HFFc6 (cell line): ENCODE measurements at places on chromosomes 2 and 18.

GRCh38 chr2:160290598-160290997, 90.5 kb upstream of the ITGB6 start:
- no peak for DNase-seq

GRCh38 chr2:48530033-48530811, at the start of gene STON1:
Gene STON1 (plus strand): TSS chr2:48530154. CDS start chr2:48580634, 50,480 bp downstream.
- DNase-seq, result no peak

DNA sequence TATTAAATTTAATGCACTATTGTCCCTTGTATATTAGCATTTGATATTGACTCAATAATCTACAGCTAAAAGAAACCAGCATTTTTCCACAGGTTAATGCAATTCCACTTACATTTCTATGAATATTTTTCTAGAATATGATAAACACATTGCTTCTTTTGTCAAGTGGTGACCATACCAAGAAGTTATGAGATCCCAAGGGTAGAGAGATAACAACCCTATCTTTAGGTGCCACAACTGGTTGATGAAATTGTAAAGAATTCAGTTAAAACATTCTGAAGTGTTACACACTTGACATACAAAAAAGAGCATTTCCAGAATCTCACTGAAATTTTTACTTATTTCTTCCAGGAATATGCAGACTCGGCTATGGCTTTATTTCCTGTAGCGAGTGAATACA, 56.0 kb downstream of the ABCG8 start:
- DNase-seq, result no peak

DNA sequence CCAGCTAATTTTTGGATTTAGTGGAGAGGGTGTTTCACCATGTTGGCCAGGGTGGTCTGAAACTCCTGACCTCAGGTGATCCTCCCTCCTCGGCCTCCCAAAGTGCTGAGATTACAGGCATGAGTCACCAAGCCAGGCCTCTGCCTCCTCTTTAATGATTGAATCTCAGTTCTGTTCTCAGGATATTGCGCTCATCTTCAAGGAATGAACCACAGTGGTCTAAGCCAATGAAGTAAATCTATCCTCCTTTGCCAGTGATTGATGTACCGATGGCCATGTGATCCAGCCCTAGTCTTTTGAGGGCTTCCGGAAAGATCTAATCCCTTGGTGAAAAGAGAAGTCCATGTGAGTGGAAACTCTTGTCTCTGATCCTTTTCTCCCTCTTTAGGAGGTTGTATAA, 48.6 kb downstream of the POLE4 start:
- no peak for DNase-seq

DNA sequence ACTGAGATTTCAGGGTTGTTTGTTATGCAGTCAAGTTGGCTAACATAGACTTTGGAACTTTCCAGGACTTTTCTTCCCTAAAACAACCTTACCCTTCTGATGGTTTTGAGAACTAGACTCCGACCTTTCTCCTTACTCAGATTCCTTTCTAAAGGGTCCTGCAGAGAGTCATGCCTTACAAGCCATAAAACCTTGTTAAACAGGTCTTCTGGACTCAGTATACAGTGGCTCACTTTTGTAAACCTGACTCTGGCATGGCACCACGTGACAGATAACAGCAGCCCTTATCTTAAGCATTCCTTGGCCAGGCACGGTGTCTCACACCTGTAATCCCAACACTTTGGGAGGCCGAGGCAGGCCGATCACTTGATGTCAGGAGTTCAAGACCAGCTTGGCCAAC, 253.2 kb upstream of the RAB6C start:
- DNase-seq, result no peak

- peak; percentile 77 for DNase-seq
Observed at GRCh38 chr2:9699139-9700108, 68.6 kb upstream of the YWHAQ start.

DNA sequence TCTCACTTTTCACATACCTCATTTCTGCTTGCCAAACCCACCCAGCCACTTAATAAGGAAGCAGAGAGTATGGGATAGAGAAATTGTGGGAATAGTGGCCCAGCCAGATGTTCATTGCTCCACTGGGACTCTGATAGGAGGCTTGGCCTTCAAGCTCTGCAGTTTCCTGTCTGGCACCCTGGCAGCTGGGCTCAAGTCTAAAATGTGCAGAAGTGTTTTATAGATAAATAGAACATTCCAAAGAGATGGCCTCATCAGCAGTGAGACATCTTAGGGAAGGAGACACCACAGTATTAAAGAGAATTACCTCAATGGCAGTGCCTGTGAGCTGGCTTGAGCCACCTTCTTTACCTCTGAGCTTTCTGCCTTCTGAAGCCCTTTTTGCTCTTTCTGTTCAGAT, 24.7 kb downstream of the COPS7B start:
- peak; percentile 71 for DNase-seq

- no peak for DNase-seq
Observed at GRCh38 chr18:62435435-62436031, 87.3 kb upstream of the ZCCHC2 start.

DNA sequence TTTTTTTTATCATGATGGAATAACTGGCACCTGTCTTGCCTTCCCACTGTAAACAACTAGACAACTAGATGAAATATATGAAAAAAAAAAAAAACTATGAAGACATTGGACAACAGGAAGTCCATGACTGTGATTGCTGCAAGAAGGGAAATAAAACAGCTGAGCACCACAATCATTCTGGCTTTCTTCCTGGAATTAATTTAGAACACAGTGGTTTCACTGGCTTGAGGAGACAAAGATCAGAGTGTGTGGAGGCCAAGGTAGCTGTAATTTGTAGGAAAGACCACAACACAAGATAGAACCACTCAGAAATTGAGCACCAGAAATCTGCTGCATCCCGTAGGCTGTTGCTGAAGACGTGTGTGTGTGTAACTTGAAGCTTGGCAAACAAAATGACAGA, 121.1 kb upstream of the PID1 start:
- DNase-seq, result no peak

GRCh38 chr2:128610496-128610895, 291.8 kb upstream of the HS6ST1 start:
- DNase-seq, result no peak

- no peak for DNase-seq
Observed at GRCh38 chr2:216594081-216594480, 39.1 kb upstream of the IGFBP2 start.

DNA sequence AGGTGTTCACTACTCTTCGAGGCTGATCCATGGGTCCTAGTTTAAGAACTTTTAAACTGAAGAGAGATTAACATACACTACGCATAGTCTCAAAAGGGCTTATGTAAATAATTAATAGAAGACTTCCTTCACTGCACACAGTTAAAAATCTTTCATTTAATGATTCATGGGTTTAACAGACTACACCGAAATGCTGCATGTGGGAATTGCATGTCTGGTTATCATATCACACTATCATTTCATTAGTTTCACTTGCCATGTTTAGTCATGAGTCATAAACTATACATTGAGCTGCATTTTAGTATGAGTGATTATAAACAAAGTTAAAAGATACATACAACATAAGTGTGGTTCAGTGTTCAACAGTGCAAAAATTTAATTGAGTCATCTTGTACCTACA, 31.2 kb downstream of the GLS start:
- no peak for DNase-seq

DNA sequence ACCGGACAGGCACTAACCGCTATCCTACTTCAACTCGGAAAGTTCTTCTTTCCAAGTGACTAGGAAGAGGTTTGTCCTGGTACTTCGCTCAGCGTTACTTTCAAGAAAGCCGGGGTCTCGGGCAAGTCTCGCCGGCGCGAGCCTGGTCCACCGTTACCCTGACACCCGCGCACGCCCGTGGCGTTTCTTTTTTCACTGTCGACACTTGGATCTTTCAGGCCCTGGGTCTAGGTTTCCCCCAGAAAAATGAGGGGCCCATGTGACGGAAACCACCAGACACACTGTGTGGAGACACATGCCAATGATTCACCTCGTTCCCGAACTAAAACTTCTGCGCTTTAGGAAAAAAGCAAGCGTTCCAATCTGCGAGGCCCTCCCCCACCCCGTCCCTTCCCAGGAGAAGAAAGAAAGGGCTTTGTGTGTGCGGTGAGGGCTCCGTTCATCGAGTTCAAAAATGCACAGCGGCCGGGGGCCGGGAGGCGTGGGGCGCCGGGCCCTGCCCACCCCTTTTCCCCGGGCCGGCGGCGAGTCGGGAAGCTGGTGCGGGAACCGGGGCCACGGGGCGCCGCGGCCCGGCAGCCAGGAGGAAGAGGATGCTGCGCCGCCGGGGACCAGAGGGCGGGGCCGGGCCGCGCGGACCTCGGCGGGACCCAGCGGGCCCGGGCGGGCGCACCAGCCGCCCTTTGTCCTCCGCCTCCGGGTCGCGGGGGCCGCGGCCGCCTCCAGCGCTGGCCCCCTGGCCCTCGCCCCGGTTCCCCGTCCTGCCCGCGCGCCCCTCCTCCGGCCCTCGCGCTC, 2.6 kb downstream of the ZNF521 start:
- DNase-seq, result peak; percentile 39

DNA sequence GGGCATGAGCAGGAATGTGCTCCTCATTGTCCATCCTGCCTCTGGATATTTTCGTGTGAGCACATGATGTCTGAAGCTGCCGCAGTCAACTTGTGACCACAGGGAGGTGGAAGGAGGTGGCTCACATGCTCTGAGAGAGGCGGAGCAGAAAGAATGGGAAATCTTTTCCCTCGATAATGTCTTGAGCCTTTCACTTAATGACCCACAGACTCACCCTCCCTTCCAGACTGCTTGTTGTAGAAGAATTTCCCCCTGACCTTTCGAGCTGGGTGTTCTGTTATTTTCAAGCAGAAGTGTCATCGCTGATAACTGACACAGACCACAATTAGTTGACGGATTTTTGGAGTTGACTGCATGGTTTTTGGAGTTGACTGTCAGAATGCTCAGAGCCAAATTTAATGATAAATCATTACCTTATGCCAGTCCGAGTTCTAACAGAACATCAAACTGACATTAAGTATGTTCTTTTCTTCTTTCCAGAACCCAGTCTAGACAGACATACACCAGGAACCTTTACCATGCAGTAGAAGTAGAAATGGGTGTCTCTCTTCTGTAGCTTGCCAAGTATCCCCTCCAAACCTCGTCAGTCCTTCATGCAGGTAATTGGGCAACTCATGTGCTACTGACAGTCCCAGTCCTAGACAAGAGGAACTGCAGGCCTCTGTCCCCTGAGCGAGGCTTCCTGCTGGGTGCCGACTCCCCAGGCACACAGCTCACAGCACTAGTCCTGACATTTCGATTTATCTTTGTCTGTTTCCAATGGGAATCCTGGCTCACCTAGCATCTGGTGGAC, 29.4 kb upstream of the RTTN start:
- DNase-seq, result no peak

- DNase-seq, result no peak
Observed at GRCh38 chr18:59884351-59884750, 15.4 kb upstream of the PMAIP1 start.

GRCh38 chr18:13566941-13567746, 159.2 kb downstream of the FAM210A start:
- no peak for DNase-seq

DNA sequence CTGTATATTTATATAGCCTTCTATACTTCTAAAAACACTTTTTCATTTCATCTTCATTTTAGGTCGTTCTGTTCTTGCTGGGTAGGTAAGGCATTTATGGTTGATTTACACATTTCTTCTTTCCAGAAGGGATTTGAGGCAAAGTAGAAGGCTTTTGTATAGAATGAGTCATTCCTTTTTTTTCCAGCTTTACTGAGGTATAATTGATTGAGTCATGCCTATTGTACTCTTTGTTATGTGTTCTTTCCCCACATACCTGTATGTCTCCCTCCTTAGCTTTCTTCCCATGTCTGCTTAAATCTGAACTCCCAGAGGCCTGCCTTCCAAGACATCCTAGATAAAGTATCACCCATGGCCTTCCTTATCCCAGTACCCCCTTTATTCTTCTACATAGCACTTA, 4.8 kb upstream of the CDC42EP3 start:
- DNase-seq, result no peak

DNA sequence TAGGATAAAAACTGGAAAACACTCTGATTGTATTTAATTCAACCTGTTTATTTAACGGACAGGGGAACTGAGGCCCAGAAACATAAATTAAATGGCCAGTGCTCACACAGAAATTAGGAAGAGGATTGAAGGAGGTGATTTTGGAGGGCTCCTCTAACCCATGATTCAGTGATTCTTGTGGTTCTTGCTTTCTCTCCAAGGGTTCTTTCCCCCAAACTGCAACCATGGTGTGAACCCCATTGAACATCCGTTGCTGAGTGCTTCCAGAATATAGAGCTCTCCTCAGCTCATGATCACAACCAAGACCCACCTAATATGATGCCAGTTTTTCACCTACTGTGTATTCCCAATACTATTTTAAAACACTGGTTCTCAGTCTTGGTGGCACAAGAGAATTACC, 41.4 kb downstream of the BMP10 start:
- no peak for DNase-seq

- no peak for DNase-seq
Observed at GRCh38 chr18:24248359-24248758, 109.5 kb downstream of the CABYR start.

- DNase-seq, result no peak
Observed at GRCh38 chr2:146363731-146364130, 1481.1 kb upstream of the ACVR2A start.

GRCh38 chr2:64029116-64029665, 10.0 kb upstream of the VPS54 start:
- no peak for DNase-seq

DNA sequence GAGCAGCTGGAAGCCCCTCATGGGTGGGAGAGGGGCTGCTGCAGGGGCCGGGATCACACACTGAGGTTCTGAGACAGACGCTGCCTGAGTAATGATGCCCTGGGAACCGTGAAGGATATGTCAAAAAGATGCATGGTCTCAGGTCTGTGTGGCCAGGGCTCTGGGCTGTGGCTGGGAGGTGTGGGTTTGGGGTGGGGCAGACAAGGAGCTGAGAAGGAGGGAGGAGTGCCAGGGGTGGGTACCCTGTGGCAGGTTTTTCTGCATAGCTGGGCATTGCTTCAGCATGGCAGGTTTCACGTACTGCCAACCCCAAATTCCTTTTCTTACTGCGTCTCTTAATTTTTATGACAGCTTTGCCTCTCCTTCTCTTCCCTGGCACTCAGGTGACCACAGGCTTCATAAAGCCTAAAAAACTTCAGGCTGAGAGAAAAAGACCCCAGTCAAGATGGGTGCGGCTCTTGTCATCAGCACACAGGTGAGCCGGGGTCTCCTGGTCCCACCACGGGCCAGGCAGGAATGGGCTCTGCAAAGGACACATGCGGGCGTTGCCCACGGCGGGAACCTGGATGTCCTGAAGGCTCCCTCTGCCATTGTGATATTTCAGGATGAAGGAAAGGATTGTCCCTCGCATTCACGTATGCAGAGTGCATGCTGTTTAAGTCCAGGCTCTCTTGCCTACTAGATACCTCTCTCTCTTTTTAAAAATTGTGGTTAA, 18.0 kb downstream of the MALL start:
- no peak for DNase-seq

- no peak for DNase-seq
Observed at GRCh38 chr2:42928692-42929545, 136.5 kb upstream of the HAAO start.

DNA sequence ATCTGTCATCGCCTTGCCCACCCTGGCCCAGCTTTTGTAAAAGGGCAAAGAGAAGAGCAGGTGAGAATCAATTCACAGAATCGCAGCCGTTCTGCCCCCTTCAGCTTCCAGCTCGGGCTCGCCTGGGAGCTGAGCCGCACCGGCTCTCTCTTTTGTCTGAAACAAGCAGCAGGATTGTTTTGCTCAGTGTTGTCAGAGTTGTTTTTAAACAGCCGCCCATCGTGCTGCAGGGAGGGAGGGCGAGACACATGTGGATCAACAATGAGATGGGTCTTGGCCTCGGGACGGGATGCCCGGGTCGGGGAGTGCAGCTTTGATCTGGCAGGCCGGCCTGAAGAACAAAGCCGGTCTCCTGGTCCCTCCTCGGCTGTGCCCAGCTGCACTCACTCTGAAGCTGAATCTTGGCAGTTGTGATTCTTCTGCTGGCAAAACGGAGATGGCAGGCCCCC, 39.7 kb upstream of the HDAC4 start:
- no peak for DNase-seq
